ENCODE measurements at places on chromosomes 7 and 10.

DNA sequence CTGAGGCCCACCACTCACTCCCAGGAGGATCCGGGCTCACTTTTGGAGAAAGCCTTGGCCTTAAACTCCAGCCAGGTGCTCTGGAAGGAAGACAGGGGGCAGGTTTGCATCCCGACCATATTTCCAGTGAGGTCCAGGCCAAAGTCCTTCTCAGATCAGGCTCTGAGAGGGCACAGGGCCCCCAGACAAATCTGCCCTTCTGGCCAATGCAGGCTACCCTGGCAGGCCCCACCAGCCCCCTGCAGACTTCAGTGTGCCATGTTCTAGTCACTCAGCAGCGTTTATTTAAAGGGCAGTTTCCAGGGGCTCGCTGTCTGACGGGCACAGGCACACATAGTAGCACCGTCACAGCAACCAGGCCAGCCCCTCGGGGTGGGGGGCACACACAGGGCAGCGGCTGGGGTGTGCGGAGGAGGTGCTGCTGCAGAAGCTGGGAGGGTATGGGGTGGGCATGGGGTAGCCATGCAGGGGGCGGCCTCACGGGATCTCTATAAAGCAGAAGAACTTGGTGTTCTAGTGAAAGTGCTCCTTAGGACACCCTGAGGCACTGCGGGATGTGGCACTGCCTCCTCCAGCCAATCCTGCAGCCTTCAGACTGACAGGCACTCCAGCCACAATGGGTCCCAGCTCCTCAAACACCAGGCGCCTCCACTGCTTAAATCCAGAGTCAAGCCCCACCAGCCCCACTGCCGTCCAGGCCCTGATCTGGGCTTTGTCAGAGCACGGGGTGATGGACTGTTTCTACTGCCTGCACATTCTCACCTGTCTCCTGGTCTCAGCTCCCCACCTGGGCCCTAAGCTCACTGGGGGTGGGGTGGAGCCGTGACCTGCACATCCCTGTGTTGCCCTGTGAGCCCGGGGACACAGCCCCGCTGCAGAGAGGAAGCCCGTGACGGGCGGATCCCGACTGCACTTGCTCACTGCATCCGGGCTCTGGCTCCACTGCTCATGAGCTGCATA is 9.6 kb upstream of the PYROXD2 start:
- no peak for DNase-seq

DNA sequence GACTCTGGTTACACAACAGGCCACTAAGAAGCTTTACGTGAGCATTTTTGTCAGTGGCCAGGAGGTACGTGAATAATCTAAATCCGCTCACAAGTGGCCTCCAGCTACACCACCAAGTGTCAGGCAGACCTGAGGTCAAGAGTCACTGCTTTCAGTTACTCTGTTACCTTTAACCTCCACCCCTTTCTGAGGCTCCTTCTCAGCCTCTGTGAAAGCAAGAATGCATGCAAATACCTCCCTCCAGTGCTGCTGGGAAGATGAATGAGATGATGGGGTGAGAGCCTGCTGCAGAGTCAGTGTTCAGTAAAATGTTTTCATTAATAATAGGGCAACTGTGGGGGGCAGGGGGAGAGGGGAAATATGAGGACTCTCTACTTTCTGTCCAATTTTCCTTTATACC is 11.2 kb downstream of the DDC start:
- DNase-seq, result no peak

DNA sequence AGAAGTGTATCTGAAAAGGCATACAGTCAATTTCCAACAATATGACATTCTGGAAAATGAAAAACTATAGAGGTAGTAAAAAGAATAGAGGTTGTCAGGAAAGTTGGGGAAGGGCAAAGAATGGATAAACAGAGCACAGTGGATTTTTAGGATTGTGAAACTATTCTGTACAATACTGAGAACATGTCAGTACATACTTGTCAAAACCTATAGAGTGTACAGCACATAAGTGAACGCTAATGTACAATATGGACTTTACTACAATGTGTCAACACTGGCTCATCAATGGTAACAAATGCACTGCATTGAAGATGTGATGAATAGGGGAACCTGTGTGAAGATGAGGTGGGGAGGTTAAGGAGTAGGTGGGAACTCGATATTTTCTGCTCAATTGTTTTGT is 483.0 kb upstream of the PFKP start:
- no peak for DNase-seq

GRCh38 chr10:14478604-14479003 is 147.9 kb upstream of the FRMD4A start:
- DNase-seq, result no peak

DNA sequence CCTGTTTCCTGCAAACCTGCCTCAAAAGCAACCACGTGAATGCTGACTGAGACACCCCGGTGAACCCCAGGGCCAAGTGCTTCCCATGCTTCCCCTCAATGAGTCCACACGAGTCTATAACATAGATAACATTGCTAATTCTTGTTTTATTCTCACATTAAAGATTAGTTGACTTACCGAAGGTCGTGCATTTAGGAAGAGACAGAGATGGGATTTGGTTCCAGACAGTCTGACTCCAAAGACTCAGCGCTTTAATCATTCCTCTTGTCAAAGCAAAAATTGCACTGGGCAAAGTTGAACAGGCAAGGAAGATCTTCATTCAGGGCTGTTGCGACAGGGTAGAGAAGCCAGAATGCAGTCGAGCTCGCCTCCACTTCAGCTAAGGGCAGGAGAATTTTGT is 435.6 kb upstream of the C7orf33 start:
- DNase-seq, result no peak

Data from activated CD4-positive, CD25-positive, alpha-beta regulatory T cell (primary cell).